Activated CD4-positive, alpha-beta T cell treated with anti-CD3 and anti-CD28 coated beads, Interleukin-10, Interleukin-2, amounts not matched to agents 100 ng/mL and 50 ng/mL, durations not matched to agents 16 hours and 8 hours (primary cell): ENCODE measurements at places on chromosomes 5 and 9.
A peak's percentile ranks its signal among the peaks of the same experiment; 100 is the strongest.

GRCh38 chr5:139574641-139575312 lies 13.6 kb downstream of the UBE2D2 start:
- peak; percentile 57 for DNase-seq

GRCh38 chr5:141135030-141135717 lies at the start of gene PCDHB5:
Gene PCDHB5, plus strand, starts transcription at chr5:141135206. Its CDS starts 229 bp downstream, at chr5:141135435.
- DNase-seq = peak; percentile 5

- DNase-seq = no peak
These were observed 20.4 kb downstream of the CCDC192 start for GRCh38 chr5:127723571-127723970.

DNA sequence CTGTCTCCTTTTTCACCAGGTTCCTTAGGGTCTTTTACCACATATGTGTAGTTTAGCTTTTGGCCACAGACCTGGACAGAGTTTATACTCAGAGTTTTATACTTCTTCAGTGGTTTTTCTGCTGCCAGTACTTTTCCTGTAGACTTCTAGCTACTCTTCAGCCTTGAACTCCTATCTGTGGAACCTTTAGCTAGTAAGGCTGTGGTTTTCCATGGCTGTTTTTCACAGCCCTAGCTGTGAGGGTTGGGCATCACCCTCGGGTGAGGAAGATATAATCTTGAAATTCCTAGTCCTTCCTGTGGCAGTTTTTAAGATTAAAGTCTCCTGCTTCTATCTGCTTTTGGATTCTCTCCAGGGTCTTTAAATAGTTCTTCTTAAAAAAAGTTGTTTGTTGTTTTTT lies 109.1 kb downstream of the FGF1 start:
- DNase-seq = no peak

DNA sequence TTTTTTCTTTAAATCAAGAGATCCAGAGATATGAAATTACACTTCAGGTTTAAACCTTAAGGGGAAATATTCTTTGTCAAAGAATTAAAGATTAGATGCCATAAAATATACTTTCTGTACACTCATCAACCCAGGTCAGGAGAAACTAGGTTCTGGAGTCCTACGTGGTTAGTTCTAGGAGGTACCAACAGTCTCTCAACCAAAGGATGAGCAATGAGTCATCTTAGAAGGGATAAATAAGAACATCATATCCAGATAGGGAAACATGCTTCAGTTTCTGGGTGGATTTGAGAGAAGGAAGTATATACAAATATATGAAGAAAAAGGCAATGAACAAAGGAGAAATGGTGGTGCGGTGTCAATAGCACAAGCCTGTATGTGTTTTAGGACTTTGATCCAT lies 98.2 kb downstream of the CSNK1G3 start:
- no peak for DNase-seq

DNA sequence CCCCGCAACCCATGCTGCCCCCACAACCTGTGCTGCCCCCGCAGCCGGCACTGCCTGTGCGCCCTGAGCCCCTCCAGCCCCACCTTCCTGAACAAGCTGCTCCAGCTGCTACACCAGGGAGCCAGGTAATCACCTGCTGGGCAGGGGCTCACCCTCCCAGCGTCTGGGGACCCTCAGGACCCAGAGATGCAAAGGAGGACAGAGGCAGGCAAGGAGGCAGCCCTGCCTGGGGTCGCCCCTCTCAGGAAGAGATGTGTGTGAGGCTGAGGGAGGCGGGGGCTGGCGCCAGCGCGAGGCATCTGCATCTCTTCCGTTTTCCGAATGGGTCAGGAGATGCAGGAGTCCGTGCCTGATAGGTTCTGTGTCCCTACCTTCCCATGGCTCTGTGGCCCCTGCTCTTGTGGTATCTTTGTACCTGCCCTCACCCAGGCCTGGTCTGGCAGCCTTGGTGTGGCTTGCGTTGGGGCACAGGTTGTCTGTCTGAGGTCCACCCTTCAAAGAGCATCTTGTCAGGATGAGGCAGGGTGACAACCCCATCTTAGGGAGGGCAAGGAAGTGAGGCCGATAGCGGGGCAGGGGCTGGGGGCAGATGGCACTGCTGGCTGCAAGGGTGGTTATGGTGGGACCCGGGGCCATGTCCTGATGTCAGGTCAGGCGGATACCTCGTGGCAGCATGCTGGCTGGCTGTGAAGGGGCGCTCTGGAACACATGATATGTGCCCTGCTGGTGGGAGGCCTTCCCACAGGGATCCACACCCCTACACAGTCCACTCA lies 75.7 kb downstream of the WNK2 start:
- DNase-seq = no peak

DNA sequence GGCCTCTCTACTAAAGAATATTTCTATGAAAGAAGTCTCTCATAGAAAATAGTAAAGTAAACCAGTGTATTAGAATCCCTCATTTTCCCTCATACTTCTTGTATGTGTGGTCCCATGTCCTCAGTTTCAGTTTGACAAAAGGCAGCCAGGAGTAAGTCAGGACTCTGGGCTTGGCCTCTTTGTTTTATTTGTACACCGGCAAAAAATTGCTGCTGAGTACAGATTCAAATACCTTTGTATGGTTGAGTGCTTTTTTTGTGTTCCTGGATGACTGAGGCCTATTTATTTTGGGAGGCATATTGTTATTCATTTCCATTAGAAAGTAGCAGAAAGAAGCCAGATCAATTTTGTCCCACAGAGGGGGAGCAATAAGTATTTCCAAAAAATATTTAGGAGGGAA lies 47.3 kb upstream of the CEP78 start:
- no peak for DNase-seq

GRCh38 chr5:67358186-67358585 lies 161.6 kb upstream of the CD180 start:
- DNase-seq = no peak

GRCh38 chr5:96566833-96567587 lies 95.2 kb upstream of the CAST start:
- DNase-seq = no peak

GRCh38 chr5:142758062-142758795 lies 11.9 kb upstream of the ARHGAP26 start:
- DNase-seq = no peak

DNA sequence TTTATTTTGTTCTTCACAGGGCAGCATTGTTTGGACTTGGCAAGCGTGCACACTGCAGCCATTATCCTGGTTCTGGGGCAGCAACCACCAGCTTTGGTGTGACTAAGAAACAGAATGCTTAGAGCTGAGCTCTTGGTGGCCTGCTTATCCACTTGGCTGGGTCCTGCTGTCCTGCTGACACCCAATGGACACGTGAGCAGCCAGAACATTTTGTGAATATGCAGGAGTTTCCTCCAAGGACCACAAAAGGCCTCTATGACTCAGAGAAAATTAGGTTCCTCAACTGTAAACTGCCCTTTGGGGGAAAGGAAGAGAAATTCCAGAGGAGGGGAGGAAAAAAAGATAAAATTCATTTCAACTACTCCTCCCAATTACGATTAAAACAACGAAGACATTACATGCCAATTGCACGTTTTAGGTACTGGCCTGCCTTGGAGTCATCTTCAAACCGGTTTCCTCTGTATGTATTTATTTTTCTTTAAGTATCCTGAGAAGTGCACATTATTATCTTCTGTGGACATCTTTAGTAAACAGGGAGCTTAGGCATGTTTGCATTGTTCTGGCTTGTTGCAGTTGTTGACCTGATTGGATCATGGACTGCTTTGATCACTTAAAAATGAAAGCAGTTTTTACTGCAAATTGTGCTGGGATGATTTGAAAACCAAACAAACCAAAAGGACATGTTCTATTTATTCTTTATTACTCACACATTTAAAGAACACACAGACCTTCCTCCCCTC lies 82.3 kb upstream of the TLE4 start:
- DNase-seq = no peak

DNA sequence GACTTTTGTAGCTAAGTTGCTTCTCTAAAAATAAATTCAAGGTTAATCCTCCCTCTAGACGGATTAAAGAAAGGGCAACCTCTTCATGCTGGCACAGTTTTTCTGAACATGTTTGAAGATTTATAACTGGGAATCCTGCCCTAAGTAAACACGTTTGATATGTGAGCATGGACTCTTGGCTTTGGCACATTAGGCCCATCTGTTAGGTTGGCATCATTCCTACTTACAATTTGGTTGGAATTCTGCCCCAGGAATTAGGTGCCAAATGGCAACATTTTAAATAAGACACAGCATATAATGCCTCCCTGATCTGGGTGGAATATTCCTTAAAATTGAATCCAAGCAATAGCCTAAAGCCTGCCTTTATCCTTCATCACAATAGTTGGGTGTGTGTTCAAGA lies 372.3 kb upstream of the CDH18 start:
- DNase-seq = no peak

GRCh38 chr5:176879663-176880361 lies 19.3 kb downstream of the HK3 start:
- no peak for DNase-seq

- DNase-seq = peak; percentile 47
These were observed 85.5 kb downstream of the TEK start for GRCh38 chr9:27194401-27195091.

DNA sequence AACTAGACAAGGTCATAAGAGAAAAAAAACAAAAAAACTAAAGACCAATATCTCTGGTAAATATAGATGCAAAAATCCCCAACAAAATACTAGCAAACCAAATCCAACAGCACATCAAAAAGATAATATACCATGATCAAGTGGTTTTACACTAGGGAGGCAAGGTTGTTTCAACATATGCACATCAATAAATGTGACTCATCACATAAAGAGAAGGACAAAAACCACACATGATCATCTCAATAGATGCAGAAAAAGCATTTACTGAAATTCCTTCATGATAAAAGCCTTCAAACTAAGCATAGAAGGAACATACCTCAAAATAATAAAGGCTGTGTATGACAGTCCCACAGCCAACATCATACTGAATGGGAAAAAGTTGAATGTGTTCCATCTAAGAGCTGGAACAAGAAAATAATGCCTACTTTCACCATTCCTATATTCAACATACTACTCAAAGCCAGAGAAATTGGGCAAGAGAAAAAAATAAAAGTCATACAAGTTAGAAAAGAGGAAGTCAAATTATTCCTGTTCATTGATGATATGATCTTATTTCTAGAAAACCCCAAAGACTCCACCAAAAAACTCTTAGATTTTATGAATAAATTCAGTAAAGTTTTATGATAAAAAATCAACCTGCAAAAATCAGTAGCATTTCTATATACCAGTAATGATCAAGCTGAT lies 72.2 kb upstream of the FAM169A start:
- DNase-seq = peak; percentile 18

- DNase-seq = no peak
These were observed 37.5 kb downstream of the MTREX start for GRCh38 chr5:55345327-55345726.

DNA sequence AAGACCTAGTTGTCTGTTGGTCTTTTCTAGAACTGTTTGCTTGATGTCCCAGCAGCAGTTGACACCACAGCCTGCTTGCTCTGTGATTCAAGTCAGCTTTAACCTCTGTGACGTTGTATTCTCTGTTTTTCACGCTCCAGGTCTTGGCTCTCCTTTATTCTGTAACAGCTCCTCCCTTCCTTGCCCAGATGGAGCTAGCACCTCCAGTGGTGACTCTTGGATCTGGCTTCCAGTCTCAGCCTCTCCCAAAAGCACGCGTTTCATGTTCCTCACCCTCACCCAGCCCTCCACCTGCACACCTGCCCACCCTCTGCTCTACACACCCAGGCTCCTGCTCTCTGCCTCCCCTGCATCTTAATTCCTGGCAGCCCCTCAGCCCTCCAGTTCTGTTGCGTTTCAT lies 50.6 kb downstream of the DMRT1 start:
- DNase-seq = peak; percentile 4

- no peak for DNase-seq
These were observed 212.9 kb downstream of the FANCC start for GRCh38 chr9:95104581-95104960.

DNA sequence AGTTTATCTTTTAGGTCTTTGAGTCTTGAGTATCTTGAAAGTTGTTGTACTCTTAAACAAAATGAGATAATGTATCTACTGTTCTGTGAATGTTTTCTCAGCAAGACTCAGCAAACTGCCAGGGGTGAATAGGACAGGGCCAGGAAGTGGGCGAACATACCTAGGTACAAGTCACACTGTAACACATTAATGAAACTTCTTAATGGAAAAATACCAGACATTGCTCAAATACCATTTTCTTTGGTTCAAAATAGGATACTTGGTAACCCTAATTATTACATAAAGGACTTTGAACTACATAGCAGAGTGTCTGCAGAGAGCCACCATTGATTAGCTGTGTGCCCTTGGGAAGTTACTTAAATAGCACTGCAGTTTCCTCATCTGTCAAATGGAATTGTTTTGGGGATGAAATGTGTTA lies 197.5 kb downstream of the ARHGEF28 start:
- no peak for DNase-seq

- DNase-seq = peak; percentile 73
These were observed 25.8 kb upstream of the GPX8 start for GRCh38 chr5:55134053-55134722.

DNA sequence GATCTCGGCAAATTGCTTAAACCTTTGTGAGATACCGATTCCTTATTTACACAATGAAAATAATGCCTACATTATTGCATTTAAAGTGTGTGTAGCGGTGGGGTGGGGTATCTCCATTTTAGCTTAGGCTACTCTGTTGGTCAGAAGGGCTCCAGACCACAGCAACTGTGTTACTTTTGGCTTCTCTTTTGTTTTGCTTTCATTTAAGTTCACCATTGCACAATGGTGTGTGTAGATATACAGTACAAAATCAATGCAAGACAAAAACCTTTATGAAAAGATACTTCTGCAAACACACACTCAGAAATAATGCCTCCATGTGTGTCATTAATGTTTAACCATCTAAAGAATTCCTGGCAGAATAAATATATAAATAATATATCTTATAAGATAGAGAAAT lies 279.4 kb downstream of the FBXL17 start:
- DNase-seq = no peak

- DNase-seq = no peak
These were observed 508.2 kb downstream of the CETN3 start for GRCh38 chr5:89901346-89901745.

- no peak for DNase-seq
These were observed 957.8 kb upstream of the CTNND2 start for GRCh38 chr5:12861886-12862654.

- DNase-seq = no peak
These were observed 37.4 kb upstream of the TNFAIP8 start for GRCh38 chr5:119318256-119318894.

- DNase-seq = no peak
These were observed 5.6 kb downstream of the FER start for GRCh38 chr5:108753331-108753730.

DNA sequence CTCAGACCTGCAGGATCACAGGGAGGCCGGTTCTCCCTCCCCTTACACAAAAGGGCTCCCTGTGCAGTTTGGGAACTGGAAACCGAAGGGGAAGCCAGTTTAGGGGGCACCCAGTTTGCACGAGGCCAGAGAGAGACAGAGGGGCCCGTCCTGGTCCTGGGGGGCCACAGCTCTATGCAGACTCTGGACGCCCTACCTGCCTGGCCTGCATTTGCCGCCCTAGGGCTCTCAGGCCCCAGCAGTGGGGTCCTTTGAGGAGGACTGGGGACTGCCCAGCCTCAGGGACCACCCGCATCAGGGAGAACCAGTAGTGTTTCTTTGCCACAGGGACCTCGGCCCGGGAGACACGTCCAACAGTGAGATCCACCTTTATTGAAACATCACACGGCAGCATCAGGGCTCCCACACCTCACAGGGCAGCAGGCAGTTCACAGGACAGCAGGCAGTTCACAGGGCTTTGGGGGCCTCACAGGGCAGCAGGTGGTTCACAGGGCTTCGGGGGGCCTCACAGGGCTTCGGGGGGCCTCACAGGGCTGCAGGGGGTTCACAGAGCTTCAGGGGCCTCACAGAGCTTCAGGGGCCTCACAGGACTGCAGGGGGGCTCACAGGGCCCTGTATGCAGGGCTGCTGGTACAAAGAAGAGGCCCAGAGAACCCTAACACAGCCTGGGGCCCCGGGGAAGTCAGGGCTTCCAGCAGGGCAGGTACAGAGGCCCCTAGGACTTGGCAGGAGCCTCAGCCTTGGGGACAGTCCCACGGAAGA lies 648 bp upstream of the NSMF start:
- no peak for DNase-seq
